AG08395 (cell line): ENCODE measurements at places on chromosomes 5 and 9.

GRCh38 chr9:70011366-70011765, 32.3 kb upstream of the MAMDC2 start:
- DNase-seq, result no peak

- DNase-seq, result no peak
Observed at GRCh38 chr9:6630502-6631206, 14.9 kb downstream of the GLDC start.

- DNase-seq, result no peak
Observed at GRCh38 chr9:78923966-78924659, 627.2 kb downstream of the PSAT1 start.

DNA sequence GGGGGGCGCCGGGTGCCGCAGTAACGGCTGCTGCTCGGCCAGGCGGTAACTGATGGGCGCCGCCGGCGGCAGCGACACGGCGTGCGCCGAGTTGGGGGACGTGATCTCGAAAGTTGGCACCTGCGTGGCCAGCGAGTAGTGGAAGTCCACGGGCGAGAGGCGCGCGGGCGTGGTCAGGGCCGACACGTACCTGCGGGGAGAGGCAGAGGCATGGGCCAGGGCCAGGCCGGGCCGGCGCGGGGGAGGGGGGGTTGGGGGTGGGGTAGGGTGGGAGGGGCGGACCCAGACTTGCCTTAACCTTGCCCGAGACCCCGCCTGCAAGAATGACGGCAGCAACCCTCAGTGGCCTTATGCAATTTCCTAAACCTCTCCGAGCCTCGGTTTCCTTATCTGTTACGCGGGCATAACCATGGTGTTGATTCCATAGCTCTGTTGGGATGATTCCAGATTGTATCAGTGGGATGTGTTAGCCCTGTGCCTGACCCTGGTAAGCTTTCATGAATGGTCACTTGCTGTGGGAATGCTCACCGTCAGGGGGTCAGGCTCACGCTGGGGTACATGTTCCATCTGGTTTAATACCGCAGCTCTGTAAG, 53.0 kb downstream of the PSD2 start:
- no peak for DNase-seq

GRCh38 chr9:68775003-68775730, 70.1 kb downstream of the PIP5K1B start:
- DNase-seq, result no peak

DNA sequence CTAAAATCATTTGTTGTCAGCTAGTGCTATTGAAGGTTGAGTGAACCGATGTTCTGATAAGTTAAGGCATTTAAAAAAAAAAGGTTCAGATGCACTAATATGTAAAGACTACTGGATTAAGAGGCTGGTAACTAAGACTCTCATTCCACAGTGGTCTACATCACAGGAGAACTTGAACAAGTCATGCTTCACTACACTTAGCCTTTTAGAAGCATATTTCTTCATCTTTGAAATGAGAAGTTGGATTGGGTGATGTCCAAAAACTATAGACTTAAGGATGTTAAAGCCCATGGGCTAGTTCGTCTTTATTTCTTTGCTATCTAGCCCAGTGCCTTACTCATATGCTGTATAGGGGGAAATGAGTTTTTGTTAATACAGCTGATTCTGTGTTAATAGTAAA, 107.2 kb downstream of the NDUFS4 start:
- no peak for DNase-seq
